ENCODE measurements at places on chromosomes 2 and 18.

DNA sequence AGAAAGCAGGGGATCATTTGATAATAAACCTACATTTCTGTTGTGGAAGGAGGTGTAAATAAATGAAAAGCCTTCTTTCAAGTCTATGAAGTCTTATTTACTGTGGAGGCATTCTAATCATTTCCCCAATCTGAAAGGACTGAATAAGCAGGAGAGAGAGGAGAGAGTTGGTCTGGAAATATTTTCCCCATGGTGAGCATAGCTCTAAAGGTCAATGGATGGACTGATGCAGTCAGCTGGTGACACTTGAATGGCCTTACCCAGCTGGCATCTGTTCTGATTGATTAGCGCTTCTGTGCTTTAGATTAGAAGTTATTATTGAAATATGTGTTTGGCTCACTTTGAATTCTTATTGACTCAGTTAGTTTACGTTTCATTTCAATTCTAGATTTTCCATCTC is 122.7 kb downstream of the PARD3B start:
- DNase-seq, result no peak

GRCh38 chr18:8620845-8621244 is 11.6 kb downstream of the RAB12 start:
- no peak for DNase-seq

GRCh38 chr2:234258562-234259141 is 208.2 kb downstream of the SPP2 start:
- no peak for DNase-seq

- DNase-seq, result no peak
Measured at GRCh38 chr2:11027195-11027594, 115.5 kb downstream of the KCNF1 start.

- no peak for DNase-seq
Measured at GRCh38 chr2:176193048-176193447, 4.6 kb downstream of the HOXD1 start.

GRCh38 chr2:105882341-105882740 is 137.6 kb downstream of the NCK2 start:
- no peak for DNase-seq

DNA sequence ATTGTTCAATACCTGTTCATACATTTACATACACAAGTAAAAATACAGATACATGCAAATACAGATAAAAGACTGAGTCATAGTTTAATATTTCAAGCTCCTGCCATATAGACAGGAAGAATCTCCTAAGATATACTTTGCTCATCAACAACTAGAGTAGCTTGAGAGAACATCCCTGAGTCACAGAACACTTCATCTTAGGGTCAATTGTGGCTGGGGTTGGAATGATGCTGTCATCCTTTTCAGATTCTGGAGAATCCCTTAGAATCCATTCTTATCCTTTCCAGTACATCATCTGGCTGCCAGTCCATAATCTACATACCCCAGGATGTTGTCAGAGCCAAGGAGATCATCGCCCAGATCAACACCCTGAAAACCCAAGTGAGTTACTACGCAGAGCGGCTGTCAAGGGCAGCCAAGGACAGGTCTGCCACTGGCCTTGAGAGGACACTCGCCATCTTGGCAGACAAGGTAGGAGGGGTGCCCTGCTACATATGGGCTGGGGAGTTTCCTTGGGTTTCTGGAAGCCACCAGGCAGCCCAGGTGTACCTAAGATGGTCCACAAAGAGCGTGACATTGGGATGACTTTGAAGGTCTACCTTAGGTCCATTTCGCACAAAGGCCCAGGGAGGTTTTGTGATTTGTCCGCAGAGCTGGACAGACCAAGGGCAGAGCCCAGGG is 55.7 kb downstream of the COA5 start:
- no peak for DNase-seq

- DNase-seq, result no peak
Measured at GRCh38 chr2:143513081-143513480, 383.9 kb downstream of the ARHGAP15 start.

GRCh38 chr2:200585730-200586643 is at the start of gene AOX1:
Gene AOX1, plus strand, starts transcription at chr2:200586014. Its CDS starts 95 bp downstream, at chr2:200586109.
- no peak for DNase-seq

DNA sequence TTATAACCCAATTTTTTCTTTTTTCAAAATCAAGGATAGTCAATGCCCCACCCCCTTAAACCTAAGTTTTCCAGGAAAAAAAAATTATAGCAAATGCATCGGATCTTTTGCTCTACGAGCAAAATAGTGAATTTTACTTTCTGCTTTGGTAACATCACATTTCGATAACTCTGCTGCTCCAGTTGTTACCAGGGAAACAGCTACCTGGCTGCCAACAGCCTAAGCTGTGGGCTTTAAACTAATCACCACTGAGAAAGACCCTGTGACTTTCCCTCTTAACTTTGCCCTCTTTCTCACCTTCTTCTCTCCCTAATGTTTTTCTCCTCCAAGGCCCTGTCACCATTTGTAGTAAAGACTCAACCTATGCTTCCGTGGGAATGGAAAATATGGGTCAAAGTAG is 145.5 kb downstream of the ABCA12 start:
- DNase-seq, result no peak

- peak; percentile 49 for DNase-seq
Measured at GRCh38 chr2:67923696-67924095, 139.1 kb downstream of the C1D start.

DNA sequence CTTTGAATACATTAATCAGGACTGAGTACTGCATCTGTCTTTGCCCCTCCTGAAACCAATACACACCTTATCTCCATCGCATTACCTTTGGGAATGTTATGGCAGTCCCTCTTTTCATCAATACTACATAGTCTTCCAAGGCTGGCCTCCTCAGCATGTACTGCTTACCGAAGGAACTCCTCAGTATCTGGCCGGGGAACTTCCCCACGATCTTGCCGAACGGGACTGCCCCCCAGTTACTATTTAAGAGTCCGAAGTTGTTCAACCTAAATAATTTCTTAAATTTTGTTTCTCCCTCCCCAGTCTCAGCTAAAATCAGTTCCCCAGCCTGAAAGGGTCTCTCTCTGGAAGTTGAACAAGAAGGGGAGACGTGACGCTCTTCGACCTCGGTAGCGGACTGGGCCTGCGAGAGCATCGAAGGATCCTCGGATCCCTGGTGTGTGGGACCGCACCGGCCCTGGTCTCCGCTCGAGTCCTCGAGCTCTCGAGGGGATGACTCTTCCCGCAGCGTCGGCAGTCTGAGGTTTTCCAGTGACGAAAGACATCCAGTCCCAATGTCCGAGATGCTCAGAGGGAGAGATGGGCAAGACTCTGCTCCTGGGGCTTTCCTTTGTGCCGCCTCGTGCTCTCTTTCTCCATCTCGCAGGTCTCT is 489 bp downstream of the TRMT61B start:
- no peak for DNase-seq

DNA sequence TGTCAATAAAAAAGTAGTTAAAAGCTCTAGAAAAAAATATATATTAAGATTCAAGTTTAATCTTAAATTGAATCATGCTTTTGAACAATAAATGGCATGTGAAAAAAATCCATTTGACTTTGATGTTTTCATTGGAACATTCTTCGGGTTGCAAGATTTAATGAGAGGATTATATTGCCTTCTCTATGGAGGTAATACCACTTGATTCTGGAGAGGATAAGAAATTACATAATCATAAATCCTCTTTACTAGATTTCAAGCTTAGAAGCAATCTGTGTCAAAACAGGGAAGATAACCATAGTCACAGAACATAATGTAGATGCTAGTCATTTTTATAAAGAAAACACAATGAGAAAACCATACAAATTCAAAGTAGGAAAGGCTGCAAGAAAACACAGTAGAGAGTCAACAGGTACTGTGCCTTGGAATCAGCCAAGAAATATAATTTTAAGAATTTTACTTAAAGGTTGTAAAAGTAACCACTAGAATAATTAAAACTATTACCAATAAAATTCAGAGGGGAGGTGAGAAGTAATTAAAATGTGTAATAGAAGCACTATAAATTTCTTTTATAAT is 18.7 kb upstream of the MAPRE2 start:
- no peak for DNase-seq

DNA sequence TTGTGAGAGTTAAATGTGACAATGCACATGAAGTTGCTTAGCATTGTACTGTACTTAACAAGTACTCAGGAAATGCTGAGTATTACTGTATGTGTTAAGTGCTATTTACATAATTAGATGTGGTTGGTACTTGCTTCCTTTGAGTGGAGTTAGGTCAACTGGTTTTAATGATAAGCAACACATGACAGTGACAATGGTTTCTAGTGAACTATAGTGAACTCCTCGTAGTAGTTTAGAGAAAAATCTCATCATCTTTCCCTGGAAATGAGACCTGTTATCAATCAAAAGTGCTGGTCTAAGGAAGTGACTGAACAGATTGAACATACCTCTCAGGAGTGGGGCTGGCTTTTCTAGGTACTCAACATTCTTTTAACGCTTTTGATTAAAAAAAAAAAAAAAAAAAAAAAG is 29.2 kb upstream of the ZDBF2 start:
- DNase-seq, result no peak

GRCh38 chr2:220521551-220521950 is 894.1 kb downstream of the SLC4A3 start:
- DNase-seq, result no peak

DNA sequence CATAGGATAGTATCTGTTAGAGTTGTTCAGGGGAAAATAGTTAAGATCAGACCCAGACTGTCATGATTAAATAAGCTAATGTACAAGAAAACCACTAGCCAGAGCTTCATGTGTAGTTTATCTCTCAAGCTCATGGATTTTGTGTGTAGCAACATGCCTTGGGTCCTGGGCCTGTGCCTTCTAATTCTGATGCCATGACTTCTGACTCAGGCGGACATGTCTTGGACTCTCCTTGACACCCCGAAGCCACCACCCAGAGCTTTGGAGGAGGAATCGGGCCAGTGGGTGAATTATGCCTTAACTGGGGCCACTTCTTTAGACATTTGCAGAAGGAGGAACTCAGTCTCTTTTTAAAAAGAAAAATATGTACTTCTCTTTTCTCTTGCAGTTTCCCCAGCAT is 68.7 kb downstream of the NPAS2 start:
- no peak for DNase-seq

DNA sequence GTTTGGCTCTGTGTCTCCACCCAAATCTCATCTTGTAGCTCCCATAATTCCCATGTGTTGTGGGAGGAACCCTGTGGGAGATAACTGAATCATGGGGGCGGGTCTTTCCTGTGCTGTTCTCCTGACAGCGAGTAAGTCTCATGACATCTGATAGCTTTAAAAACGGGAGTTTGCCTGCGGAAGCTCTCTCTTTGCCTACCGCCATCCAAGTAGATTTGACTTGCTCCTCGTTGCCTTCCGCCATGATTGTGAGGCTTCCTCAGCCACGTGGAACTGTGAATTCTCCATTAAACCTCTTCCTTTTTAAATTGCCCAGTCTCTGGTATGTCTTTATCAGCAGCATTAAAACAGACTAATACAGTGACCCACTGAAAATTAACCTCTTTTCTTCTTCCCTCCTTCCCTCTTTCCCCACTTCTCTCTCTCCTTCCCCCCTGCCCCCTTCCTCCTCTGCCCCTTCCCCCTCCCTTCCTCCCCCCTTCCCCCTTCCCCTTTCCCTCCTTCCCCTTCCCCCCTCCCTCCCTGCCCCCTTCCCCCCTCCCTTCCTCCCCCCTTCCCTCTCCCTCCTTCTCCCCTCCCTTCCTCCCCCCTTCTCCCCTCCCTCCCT is 818.8 kb downstream of the SLC4A3 start:
- DNase-seq, result no peak

DNA sequence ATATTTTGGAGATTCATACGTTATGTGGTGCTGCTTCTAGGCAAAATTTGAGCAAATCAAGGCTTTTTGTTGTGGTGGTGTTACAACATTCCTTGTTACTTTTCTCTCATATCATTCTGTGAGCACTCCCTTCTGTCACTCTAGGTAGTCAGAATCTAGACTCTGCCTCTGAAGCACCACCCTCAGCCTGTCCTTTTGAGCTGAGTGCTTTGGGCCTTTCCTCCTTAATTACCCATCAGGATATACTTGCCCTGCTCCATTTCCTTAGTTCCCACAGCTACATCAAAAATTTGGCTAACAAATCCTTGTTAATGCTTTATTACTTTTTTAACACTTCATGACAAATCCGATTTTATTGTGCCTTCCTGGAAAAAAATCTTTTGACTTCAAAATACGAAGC is 289.6 kb downstream of the CALCRL start:
- DNase-seq, result no peak

DNA sequence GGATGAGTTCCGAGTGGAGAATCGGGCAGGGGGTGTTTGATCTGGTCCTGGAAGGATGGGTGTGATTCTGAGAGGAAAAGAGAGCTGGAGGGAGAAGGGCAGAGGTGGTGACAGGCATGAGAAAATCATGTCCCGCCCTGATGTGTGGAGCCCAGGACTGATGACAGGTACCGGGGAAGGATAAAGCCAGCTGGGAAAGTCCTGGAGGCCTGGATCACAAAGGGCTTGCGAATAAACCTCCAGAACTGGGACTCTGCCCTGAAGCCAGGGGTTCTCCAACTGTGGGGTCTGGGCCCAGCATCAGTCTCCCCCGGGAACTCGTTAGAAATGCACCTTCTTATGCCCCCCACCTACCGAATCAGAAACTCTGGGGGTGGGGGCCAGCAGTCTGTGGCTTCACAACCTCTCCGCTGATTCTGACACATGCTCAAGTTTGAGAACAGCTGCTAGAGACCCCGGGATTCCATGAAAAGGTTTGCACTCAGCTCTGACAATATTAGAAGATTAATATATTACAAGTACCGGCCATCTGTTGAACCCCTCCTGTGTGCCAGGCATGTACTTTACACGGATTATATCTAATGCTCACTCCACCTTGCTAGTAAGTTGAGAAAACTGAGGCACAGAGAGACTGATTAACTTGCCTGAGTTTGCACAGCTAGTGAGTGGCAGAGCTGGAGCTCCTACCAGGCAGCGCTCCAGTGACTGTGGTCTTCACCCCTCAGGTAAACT is 8.0 kb downstream of the TNFRSF11A start:
- peak; percentile 55 for DNase-seq

- no peak for DNase-seq
Measured at GRCh38 chr2:157245846-157246764, 11.4 kb upstream of the GALNT5 start.

- no peak for DNase-seq
Measured at GRCh38 chr2:38933653-38934052, 44.0 kb downstream of the ARHGEF33 start.

GRCh38 chr2:219392754-219393153 is 5.0 kb upstream of the DNPEP start:
- no peak for DNase-seq

DNA sequence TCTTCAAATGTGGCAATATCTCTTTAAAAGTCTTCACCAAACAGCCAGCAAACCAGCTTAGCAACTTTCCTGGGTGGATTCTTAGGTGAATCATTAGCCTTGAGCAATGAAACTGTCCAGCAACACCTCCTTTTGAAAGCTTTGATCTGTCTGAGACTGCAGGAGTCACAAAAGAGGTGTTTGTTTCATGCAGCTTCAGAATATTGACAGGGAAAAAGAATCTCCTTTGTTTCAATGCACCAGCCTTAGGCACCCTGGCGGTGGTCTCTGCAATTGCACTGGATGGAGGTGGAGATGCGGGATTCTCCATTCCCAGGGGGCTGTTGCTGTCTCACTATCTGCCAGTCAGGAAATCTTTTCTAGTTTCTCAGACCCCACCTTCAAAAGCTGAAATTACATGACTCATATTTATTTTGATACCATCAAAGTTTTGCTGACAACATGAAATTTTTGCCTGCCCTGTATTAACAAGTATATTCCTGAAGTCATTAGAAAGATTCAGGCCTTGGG is 76.0 kb upstream of the DSG1 start:
- no peak for DNase-seq

GRCh38 chr18:48453330-48454066 is 44.3 kb upstream of the ZBTB7C start:
- no peak for DNase-seq

All from dermis microvascular lymphatic vessel endothelial cell (primary cell).